ENCODE measurements at places on chromosomes 5 and 9. TPM values are rescaled to one million over a fixed set of nuclear protein-coding genes. Genes with fewer than 3 reads are reported as not detected.

The LAMC3 gene
- polyA plus RNA-seq = 23.6 TPM

The ZNF483 gene
- polyA plus RNA-seq = 3.2 TPM

The CSF1R gene
- polyA plus RNA-seq = 18.0 TPM

The SPATA31C1 gene
- polyA plus RNA-seq = 0.68 TPM

The IFNA8 gene
- not detected for polyA plus RNA-seq

The ANKRD31 gene
- 0.52 TPM for polyA plus RNA-seq

The IL3 gene
- not detected for polyA plus RNA-seq

The FBP1 gene
- polyA plus RNA-seq = 45.4 TPM

The CDC42SE2 gene
- polyA plus RNA-seq = 52.6 TPM

The TIMD4 gene
- 0.62 TPM for polyA plus RNA-seq

The PCDHB8 gene
- polyA plus RNA-seq = 1.5 TPM

The PARP8 gene
- polyA plus RNA-seq = 17.7 TPM

The TXNDC8 gene
- not detected for polyA plus RNA-seq

The LCN9 gene
- polyA plus RNA-seq = not detected

The PRR16 gene
- polyA plus RNA-seq = 1.8 TPM

The CCDC180 gene
- polyA plus RNA-seq = 5.8 TPM

The MSX2 gene
- 0.46 TPM for polyA plus RNA-seq

The PLPPR1 gene
- polyA plus RNA-seq = 19.3 TPM

The P4HA2 gene
- polyA plus RNA-seq = 35.2 TPM

The SLC36A2 gene
- 4.7 TPM for polyA plus RNA-seq

The IQGAP2 gene
- polyA plus RNA-seq = 81.1 TPM

The FGF10 gene
- 10.4 TPM for polyA plus RNA-seq

The SLC34A3 gene
- 5.1 TPM for polyA plus RNA-seq

The NIPAL4 gene
- polyA plus RNA-seq = 0.41 TPM

The ATP10B gene
- 0.22 TPM for polyA plus RNA-seq

The NUTM2F gene
- not detected for polyA plus RNA-seq

All from left renal cortex interstitium (tissue), 4 donors.